ENCODE measurements at places on chromosomes 6 and 20.

- no peak for DNase-seq
Observed at GRCh38 chr6:129432738-129433137, 277.2 kb downstream of the ARHGAP18 start.

DNA sequence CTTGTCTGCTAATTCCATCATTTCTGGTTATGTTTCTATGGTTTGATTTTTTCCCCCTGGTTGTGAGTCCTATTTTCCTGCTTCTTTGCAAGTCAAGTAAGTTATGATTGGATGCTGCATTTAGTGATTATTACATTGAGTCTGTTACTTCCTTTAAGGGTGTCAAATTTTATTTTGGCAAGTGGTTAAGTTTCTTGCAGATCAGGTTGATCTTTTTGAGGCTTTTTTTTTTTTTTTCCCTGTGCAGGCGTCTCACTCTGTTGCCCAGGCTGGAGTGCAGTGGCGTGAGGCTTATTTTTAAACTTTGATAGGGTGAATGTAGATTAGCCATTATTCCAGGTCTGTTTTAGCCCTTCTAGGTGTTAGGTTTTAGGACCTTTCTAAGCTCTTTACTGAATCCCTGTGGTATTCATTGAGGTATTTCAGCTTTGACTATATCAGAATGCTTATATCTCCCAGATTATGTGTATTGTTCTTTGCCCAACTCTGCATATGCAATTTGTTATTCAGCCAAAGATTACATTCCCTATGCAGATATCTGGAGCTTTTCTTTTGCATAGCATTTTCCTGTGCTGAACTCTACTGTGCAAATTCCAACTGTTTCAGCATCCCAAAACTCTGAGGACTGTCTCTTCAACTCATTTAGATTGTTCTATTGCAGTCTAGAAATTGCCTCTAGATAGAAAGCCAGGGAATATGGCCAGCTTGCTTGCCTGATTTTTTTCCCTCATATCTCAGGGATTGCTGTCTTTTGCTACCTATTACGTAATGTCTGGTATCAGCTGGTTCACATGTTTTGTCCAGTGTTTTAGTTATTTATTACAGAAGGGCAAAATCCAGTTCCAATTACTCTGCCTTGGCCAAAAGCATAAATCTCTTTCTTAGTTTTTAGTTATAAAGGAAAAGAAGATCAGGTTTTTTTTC, 113.3 kb downstream of the AFG1L start:
- DNase-seq: no peak

DNA sequence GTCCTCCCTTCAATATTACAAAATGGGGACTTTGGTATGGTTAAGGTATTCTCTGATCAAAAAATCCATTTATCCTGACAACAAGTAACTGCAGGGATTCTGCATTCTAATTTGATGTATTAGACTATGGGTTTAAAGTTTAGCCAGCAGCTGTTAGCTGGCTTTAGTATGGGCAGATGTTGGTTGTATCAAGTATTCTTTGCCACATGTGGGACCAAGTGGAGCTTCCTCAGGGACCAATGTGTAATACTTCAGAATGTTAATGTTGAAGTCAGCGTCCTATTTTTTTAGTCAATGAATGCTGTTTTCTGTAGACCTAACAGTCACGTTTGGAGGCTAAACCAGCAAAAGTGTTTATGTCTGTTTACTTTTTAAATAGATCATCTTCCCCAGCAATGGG, 41.4 kb downstream of the MOXD1 start:
- DNase-seq: no peak

GRCh38 chr6:7636151-7636550, 46.2 kb downstream of the SNRNP48 start:
- no peak for DNase-seq

GRCh38 chr20:62370115-62370806, 3.1 kb upstream of the LAMA5 start:
- no peak for DNase-seq

DNA sequence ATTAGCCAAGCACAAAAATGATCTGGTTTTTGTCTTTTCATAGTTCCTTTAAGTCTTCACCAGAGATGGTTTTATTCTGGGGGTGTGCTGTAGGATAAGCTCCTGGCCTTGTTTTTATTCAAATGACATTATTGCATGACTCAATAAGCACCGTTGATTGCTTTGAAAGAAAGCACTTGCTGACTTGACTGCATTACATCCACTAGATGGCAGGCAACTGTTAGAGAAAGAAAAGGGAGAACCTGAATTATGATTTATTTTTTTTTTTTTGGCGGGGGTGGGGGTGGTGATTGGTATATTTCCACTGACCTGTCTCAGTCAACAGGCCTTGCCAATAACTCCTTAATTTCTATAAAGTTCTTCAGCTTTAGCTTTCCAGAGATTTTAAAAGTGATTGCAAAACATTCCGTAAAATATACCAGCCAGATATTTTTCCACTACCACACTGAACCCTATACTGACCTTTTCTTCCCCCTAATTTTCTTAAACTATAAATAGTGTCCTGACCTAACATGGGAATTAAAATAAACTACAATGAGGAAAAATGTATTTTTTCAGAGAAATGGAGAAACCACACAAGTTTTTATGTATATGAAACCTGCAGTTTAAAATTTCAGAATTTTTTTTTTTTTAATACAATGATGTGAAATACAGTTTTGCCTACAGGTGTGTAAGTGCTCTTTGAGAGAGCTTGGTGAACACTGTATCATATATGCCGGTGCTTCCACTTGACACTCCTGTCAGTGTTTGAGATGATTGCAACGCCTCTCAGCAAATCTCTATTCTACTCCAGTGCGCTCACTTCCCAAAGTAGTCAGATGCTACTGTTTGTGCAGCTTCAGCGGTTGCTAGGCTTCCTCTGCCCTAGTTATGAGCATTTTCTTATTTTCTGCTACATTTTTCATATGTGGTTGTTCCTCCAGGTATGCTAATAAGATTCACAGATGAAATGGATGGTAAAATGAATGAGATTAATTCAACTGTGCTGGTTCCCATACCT, 274.3 kb downstream of the CD109 start:
- DNase-seq: no peak

DNA sequence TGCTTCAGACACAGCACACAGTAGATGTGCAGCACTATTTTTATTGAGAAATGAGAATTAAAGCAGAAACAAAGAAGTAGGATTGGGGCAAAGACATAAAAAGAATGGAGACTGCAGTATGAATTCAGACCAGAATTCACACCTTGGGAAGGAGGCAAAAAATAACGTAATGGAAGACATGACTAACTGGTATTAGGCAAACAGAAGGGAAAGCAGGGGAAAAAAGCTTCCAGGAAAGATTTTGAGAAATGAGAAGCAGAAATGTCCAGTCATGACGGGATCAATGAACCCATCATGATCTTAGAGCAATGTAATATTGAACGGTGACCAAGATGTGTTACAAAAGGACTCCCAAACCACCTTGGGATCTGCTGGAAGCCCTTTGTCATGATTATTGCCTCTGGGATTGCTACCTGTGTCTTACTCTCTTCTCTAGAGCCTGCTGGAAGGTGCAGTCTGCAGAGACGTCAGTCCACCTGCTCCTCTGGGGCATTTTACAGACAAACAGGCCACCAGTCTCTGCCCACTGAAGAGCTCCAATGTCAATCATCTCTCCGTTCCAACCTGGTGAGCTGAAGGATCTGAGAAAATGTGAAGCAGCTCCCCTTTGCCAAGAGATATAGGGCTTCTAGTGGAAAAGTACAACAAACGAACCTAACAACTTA, 8.7 kb downstream of the NUDT3 start:
- no peak for DNase-seq

GRCh38 chr6:144651234-144651633, 366.1 kb downstream of the UTRN start:
- DNase-seq: no peak

- DNase-seq: no peak
Observed at GRCh38 chr20:6582449-6582848, 185.0 kb upstream of the BMP2 start.

DNA sequence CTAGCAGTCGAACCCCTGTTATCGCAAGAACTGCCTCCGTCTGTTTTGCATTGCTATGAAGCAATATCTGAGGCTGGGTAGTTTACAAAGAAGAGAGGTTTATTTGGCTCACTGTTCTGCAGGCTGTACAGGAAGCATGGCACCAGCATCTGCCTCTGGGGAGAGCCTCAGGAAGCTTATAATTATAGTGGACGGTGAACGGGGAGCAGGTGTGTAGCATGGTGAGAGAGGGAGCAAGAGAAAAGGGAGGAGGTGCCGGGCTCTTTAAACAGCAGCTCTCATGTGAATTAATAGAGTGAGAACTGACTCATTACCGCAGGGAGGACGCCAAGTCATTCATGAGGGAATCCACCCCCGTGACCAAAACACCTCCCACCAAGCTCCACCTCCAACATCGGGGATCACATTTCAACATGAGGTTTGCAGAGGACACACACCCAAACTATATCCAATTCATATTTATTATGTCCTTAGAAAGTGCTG, 172.6 kb upstream of the KCNG1 start:
- no peak for DNase-seq

- peak; percentile 62 for DNase-seq
Observed at GRCh38 chr6:87066449-87067333, 28.2 kb downstream of the CGA start.

- DNase-seq: no peak
Observed at GRCh38 chr6:17130786-17131185, 28.9 kb downstream of the STMND1 start.

GRCh38 chr6:157767775-157768156, 55.3 kb upstream of the SNX9 start:
- no peak for DNase-seq

DNA sequence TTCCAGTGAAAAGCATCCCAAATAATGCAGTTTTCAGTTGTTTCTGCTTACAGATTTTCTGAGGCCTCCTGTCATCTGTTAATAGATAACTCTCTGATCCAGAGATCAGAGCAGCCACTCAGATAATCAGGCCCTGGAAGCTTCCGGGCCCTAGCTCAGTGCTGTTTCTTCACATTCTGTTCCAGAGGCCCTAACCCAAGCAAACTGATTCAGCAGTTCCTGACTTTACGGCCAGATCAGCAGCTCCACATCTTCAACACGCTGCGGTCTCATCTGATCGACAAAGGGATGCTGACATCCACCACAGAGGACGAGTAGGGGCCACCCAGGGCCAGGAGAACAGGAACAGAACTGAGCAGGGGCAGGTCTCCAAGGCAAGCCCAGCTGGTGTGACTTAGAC, 63.1 kb downstream of the CDS2 start:
- no peak for DNase-seq

All from CD8-positive, alpha-beta T cell (primary cell).